T-helper 17 cell (primary cell): ENCODE measurements at places on chromosomes 5 and 9.

DNA sequence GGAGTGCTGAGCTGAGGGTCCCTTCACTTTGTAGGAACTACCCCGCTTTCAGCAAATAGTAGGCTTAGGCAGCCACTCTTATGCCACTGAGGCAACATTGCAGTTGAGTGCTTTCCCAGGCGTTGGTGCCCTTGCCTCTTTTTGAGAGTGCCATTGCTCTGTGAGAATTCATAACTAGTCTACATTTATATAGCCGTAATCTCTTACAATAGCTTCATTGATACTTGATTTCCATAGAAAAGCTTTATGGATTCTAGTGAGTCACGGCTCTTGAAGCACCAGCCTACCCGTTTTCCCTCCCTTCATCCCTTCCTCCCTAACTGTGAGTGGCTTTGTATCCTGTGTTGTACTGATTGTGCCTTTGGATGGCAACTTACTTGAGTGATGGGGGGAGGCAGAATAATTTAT is 283.9 kb downstream of the AOPEP start:
- no peak for DNase-seq

GRCh38 chr5:32298059-32298415 is 14.7 kb downstream of the MTMR12 start:
- DNase-seq = no peak

GRCh38 chr5:8730194-8730593 is 815.7 kb downstream of the SEMA5A start:
- no peak for DNase-seq

- no peak for DNase-seq
These were observed 4.3 kb downstream of the SPATA24 start for GRCh38 chr5:139399501-139400121.

DNA sequence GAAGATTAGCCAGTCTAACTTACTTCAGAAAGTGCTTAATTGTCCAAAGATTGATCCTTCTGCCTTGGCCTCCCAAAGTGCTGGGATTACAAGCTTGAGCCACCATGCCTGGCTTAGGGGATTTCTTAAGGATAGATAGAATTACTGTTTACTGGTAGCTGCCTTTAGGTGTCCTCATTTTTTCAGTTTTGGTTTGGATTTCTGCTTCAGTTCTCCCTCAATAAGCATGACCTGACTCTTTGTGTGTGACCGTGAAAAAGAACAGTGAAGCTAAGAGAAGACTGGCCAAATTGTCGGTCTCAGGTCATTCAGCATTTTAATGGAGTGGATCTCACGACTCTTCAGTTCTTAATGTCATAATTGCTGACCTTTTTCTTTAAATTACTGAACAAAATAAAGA is 22.9 kb upstream of the CMYA5 start:
- DNase-seq = no peak

GRCh38 chr9:77770340-77770739 is 122.2 kb upstream of the GNA14 start:
- no peak for DNase-seq

DNA sequence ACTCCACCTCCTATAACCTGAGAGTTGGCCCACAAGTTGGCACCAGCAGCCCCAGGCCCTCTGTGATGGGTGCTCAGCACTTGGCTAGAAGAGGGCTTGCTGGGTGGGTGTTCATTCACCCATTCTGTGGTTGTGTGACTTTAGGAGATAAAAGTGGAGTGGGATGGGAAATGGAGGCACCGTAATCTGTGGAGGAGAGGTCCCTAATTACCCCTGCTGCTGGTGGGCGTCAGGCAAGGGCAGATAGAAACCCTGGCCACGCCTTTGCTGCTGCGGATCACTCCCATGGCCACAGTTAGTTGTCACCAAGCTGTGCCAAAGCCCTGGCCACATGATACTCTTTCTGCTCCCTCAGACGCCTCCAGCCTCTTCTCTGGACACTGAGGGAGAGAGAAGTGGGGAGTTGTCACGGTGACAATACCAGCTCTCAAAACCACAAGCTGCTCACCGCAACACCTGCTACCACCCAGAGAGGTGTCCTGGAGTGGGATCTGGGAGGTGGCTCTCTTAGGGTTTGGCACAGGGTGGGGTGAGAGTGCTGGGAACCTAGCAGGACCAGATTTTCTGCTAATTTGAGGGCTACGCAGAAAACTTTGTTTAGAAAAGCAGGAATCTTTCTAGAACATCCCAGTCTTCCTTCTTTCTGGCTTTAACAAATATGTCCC is 12.0 kb upstream of the NEUROG1 start:
- no peak for DNase-seq

GRCh38 chr9:16726718-16727451 is 143.6 kb downstream of the BNC2 start:
- no peak for DNase-seq

- no peak for DNase-seq
These were observed 6.9 kb downstream of the KCTD16 start for GRCh38 chr5:144177548-144177947.

GRCh38 chr5:163730206-163730756 is 224.9 kb downstream of the MAT2B start:
- no peak for DNase-seq

DNA sequence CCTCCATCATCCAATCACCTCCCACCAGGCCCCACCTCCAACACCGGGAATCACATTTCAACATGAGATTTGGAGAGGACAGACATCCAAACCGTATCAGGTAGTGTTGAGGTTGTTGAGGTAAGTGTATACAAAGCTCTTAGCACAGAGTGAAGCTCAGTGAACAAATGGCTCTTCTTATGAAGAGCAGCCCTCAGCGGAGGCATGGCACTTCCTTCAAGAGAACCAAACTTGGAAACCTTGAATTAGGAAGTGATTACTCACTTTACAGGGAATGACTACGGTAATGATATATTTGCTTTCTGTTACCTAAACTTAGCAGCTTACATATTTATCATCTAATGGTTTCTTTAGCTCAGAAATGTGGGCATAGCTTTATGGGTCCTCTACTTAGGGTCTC is 92.8 kb downstream of the IQGAP2 start:
- no peak for DNase-seq

DNA sequence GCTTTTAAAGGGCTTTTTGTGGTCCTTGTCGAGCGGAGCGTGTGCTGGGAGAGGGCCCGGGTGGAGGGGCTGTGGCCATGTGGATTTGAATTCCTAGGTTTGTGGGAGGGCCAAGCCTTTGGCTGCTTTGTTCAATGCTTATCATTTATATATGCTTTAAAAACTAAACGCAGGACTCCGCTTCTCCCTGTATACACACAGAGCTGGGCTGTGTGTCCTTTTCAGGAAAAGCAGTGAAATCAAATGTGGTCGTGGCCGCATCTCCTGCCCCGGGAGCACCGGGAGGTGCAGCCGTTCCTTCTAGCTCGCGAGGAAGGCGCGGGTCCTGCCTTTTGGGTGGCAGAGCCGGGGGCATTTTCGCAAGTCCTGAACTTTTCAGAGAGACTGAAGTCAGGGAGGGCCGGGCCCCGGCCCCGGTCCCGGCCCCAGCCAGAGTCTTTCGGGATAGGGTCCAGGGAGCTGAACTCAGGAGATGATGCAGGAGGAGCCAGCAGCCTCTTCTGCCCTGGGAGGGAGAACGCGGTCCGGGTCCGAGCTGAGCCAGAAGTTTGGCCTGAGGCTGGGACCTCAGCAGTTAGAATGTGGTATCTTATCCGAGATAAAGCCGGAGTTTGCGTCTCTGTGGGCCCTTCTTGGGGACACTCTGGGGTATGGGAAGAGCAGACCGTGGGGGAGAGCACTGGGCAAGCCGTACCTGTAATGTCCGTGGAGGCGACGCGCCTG is 158.8 kb downstream of the C9orf152 start:
- no peak for DNase-seq

DNA sequence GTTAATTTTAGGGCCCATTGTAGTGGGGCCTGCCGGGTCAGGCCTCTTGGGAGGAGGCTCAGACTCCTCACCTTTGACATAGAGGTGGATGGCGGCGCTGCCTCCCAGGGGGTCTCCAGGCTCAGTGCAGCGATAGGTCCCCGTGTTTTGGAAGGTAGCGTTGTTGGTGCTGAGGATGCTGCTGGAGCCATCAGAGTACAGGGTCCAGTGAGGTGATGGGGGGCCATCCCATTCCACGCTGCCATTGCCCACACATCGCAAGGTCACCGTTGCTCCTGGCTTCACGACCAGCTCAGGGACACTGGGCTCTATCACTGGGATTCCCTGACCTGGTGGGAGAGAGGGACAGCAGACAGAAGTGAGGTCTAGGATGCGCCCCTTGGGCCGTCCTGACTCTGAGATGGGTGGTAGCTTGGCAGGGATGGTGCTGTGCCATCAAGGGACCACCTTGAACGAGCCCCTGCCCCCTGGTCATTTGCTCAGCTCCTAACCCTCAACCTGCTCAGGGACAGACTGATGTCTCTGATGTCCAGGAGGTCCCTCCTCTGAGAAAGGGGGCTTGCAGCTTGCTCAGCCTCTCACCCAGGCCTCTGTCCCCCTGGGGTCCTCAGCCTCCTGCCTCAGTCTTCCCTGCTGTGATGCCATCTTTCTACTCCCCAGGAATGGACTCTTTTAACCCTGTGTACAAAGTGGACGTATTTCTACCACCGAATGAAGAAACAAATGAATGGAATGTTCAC is 5.5 kb downstream of the CSF1R start:
- DNase-seq = no peak

DNA sequence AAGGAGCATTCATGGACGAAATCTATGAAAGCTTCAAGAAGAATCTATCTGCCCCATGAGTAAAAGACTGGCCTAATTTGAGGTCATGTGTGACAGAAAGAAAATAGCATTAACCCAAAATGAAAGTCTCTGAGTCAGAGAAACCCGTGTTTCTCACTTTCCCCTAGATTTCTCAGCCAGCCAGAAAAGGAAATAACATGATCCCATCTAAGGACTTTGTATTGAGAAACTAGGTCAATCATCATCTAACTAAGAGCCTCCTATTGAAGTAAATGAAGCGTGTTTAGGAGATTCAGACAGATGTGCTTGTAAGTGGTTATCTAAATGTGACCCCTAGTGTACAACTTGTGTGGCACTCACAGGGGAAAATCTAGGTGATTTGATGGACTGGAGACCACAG is 77.3 kb upstream of the ZNF366 start:
- DNase-seq = no peak

GRCh38 chr9:110923601-110924000 is 114.7 kb downstream of the LPAR1 start:
- DNase-seq = no peak

DNA sequence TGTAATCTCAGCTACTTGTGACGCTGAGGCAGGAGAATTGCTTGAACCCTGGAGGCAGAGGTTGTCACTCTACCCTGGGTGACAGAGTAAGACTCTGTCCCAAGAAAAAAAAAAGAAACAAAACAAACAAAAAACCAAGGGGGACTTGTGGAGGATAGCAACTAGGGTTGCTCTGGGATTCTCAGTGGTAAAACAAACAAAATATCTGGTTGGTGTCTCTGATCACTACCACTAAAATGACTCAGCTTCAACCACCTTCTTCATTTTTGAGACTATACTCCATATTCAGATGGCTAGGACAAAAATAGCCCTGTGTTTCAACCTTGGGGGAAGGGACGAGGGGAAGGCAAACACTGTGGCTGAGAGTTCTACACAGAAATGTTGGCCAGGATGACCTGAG is 110.3 kb downstream of the ARRDC3 start:
- DNase-seq = no peak

GRCh38 chr9:89839449-89839848 is 234.6 kb downstream of the GADD45G start:
- DNase-seq = no peak

GRCh38 chr5:82735160-82735789 is 341.9 kb downstream of the TMEM167A start:
- DNase-seq = no peak

- DNase-seq = no peak
These were observed 162.8 kb downstream of the KCTD16 start for GRCh38 chr5:144333336-144333920.

DNA sequence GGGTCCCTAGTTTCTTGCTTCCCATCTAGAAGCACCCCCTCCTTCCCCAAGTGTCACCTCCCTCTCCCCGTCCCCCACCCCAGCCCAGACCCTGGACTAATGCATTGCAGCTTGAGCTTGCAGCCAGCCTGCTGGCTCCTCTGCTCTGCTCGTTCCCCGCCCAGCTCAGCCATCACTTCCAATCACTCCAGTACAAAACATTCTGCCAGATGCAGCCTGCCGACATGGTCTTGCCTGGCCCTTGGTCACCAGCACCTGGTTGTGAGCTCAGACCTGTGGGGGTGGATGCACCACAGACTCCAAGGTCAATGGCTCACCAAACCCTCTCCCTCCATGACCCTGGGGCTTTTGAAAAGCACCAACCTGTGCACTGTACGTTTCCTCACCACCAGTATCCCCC is 172.9 kb upstream of the SMIM23 start:
- no peak for DNase-seq

GRCh38 chr5:21661184-21661583 is 1192.0 kb downstream of the CDH12 start:
- no peak for DNase-seq

- DNase-seq = peak; percentile 76
These were observed 18.1 kb downstream of the KYAT1 start for GRCh38 chr9:128863647-128864046.

- DNase-seq = no peak
These were observed 85.9 kb downstream of the RASGRF2 start for GRCh38 chr5:81046041-81046440.

DNA sequence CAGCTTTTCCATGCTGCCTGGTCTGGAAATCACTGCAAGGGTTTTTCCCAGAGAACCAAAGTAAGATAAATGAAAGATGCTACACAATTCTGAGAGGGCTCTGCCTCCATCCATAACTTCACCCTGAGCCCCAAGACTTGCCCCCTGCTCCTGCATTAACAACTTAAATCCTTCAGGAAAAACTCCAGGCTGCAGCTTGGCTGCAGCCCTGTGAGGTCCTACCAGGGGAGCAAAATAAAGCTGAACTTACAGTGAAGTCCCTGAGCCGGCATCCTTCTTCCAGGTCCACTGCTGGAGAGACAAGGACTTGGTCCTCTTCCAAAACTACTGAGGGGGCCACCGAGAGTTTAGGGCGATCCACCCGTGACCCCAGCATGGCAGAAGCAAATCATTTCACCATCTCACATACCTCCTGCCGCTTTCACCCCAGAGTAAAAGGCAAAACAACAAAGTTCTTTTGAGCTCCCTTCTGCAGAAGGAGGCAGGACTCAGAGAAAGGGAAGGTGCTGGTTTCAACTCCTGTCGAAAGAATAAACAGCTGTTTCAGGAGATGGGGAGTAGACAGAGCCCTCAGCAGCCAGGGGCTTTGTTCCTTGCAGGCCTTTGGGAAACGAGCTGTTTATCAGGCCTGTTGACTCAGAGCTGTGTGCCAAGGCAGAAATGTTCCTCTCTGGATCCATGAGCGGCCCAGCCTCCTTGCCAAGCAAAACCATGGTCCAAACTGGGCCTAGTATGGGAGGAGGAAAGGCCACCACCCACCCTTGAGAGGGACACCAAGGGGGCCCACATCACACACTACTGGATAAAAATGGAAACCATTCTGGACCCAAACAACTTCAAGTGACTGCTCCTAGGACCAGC is 20.6 kb downstream of the GGTA1 start:
- no peak for DNase-seq
